NCI-H187 (cell line): ENCODE measurements at places on chromosomes 16 and 17.

GRCh38 chr17:32803544-32803943, 73.4 kb downstream of the MYO1D start:
- no peak for DNase-seq

DNA sequence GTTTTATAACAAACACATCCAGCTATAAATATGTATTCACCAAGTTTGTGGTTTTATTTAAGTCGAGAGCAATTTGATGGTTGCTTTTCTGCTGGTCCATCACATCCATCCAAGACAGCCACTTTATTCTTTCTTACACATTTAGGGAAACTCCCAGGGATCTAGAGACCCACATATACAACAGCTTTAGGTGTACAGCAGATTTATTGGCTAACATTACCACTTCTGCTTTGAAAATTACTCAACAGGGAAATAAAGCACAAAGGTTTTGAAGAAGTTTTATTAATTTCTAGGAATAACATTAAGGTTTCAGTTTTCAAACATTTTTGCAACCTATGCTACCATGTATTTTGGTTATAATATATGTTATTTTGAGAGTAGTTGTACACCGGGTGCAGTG, 6.9 kb downstream of the ERCC4 start:
- DNase-seq = no peak

DNA sequence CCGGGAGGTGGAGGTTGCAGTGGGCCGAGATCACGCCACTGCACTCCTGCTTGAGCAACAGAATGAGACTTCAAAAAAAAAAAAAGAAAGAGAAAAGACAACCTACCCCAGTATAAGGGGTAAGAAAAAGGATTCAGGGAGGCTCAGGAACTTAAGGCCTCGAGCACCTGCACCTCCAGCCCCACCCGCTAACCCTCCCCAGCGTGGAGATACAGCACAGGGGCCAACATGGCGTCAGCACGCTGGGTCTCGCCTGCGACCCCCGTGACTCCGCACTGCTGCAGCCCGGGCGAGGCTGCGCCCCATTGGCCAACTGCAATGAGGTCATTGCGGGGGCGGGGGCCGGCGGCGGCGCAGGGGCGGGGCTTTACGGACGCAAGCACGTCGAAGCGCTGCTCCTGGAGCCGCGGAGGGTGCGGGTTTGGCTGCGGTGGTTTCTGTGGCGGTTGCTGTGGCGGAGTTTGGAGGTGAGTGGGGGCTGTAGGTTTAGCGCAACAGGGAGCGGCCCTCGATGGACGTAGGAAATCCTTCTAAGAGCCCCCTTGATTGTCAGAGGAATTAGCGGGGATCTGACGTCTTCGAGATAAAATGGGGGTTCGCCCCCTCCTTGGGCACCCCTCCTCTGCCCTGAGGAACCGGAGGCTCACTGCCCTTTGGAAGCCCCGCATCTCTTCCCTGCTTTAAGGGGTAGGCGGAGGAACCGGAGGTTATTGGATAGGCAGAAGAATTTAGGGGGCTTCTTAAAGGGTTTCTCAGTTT, at the start of gene ATP6V0A1:
ATP6V0A1 (plus strand) TSS at position 382 of the 759 bp plus-strand sequence. CDS start 2,017 bp downstream, outside the sequence.
- DNase-seq = peak; percentile 79

- DNase-seq = no peak
Measured at GRCh38 chr17:82283208-82283749, 9.8 kb upstream of the CSNK1D start.

DNA sequence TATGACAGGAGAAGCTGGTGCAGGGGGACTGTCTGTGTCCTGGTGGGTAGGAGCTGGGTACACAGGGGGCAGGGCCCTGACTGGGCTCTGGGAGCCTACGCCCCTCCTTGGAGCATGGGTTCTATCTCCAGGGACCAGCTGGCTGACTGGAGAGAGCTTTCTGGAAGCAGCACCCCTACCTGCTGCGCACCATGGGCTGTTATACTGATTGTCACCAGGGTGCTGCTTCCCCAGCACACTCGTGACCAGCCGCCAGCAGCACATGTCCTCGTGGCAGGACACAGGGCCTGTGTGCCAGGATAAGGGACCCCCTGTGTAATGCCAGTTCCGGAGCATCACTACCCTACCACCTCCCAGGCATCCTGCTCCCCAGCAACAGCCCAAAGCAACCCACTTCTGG, 106.0 kb downstream of the AMFR start:
- DNase-seq = no peak

GRCh38 chr16:67943619-67944504, at the start of gene LCAT:
Gene LCAT (minus strand): TSS chr16:67944120. CDS start chr16:67944101, 19 bp downstream.
- DNase-seq = no peak

DNA sequence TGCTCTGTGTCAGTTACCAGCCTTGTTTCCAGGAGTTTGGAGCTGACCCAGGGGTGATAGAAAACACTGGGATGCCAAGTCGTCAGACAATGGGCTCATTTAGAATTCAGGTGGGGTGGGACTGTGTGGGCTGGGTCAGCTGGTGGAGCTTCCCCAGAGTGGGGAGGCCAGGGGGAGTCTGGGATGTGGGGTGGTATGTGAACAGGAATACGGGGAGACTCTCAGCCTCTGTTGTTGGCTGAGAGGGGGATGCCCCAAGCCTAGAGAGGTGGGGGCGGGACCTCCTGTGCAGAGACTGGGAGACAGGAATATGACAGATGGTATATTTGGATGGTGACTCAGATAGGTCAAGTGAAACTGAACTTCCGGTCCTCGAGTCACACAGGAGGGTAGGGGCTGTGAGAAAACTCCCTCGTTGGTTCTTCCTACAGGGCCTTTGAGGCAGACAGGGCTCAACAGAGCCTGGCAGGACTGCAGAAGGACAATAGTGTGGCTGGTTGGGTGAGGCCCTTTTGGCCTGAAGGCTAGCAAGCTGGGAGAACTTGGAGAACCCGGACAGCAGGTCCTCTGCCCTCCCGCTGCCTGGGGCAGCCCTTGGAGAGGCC, 23.7 kb downstream of the CDH1 start:
- DNase-seq = no peak

DNA sequence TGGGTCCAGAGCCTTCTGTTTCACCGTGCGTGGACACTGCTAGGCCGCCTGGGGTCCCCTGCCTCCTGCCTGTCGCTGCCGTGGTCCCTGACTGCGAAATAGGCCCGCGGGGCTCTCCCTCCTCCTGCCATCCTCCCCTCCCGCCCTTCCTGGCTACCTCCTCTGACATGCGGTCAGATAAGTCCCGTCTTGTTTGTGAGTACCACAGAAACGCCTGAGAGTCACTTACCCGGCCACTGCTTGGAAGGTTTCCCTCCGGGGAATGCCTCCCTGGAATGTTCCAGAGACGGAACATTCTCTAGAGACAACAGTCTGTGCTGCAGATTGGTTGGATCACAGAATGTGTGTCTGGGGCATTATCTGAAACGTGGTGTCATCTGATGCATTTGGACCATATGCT, 22.7 kb downstream of the CIBAR2 start:
- no peak for DNase-seq

GRCh38 chr17:60371818-60372510, 20.0 kb downstream of the USP32 start:
- DNase-seq = no peak

GRCh38 chr17:4045487-4045886, 81.2 kb upstream of the ATP2A3 start:
- DNase-seq = no peak

GRCh38 chr16:66403531-66404145, 23.5 kb upstream of the BEAN1 start:
- DNase-seq = no peak

DNA sequence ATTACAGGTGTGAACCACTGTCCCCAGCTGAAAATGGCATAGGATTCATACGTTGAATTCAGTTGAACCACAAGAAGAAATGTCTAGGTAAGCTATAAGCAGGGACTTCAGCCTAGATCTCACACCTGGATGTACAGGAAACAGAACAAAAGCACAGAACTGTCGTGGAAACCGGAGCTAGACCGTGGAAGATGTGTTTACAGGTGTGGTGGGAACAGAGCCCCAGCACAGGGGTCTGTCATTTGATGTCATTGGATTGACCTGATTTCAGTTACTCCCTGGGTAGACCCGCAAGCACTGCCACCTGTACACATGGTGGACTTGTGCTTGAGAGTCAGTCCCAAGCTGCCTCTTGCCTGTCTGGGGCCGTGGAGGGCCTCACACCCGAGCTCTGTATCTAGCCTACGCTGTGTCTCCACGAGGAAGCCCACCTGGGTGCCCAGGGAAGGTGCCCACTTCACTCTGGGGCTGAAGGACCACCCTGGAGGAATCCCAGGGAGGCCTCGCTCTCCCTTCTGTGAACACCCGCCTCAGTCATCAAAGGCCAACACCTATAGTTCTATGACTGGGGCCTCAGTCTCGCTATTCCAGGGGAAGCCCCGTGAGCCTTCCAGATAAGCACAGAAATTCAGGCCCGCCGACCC, 32.2 kb upstream of the MLKL start:
- no peak for DNase-seq

DNA sequence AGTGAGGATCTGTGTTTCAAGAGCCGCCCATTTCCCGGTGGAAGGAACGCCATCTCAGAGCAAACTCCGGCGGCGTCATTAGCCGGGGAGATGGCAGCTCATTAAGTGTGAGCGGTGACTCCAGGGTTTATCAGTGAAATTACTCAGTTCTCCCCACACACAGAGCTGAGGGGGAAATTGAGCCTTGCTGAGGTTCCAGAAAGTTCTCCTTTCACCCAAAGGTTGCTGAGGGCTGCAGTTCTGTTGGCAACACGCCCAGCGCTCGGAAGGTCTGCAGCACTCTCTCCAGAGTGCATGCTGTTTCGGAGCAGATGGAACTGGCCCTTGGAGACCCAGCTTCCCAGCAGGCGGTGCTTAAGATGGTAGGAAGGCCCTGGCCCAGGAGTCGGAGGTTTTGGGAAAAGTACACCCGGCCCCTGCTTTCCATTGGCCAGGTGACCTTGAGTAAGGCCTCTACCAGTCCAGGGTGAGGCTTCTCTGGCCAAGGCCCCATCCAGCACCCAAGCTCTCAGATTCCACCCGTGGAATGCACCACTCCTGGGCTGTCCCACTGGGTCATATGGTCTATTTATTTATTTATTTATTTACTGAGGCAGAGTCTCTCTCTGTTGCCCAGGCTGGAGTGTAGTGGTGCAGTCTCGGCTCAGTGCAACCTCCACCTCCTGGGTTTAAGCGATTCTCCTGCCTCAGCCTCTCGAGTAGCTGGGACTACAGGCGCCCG, 167.7 kb upstream of the CIBAR2 start:
- DNase-seq = no peak

GRCh38 chr17:32536736-32537643, 50.2 kb downstream of the CDK5R1 start:
- DNase-seq = no peak

DNA sequence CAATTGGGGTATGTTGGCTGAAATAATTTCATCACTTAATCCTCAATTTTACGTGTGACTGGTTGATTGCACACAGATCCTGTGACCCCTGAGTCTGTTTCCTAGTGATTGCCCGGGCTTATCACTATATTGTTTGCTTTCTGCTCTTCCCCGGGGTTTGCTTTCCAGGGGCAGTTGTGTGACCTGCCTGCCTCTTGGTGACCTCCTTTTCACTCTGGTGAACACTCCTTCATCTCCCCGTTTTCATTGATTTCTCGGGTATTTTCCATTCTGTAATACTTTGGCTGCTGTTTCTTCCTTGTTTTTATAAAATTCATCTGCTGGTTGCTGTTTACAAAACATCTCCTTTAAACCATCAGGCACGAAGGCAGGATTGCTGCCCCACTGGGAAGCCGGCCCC, 36.0 kb downstream of the NTN1 start:
- DNase-seq = no peak

DNA sequence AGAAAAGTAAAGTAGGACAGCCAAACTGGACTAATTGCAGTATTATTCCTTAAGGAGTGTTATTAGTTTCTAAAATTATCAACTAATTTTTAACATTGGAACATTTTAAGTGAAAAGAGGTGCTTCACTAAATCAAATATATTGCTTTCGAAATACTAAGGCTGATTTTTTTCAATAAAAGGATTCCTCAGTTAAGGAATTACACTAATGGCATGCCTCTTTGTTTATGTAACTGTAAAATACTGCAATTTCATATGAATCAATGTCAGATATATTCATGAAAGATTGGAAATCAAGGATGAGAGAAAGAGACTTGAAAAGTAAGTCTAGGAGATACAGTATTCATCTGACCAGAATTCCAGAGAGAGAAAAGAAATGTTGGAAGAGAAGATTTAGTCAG, 129.8 kb downstream of the TANC2 start:
- no peak for DNase-seq

GRCh38 chr17:39852239-39852638, 11.9 kb downstream of the IKZF3 start:
- no peak for DNase-seq

DNA sequence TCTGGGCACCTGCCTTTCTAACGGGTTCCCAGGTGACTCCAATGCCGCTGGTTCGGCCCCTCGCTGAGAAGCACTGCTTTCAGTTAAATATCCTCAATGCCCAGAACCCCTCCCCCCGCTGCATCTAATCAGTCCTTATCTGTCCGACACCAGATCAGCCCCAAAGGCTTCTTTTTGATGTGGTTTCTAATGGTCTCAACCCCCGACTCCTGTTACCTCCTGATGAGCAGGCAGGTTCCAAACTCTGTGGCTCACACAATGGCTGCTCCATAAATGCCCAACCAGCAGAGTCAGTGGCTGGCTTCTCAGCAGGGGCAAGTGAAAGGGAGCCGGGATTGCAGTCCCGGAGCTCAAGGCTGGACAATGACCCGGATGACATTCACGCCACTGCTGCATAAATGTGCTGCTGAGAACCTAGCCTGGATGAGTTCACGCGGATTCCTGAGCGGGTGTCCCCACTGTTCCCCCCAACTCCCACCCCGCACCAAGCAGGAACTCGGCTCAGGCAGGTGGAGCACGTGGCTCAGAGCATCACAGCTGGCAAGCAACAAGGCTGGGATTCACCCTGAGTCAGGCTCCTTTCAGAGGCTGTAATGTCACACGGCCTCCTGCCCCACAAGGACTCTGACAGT, 1.0 kb upstream of the SLC38A8 start:
- no peak for DNase-seq

- DNase-seq = no peak
Measured at GRCh38 chr17:45118691-45119090, 13.6 kb downstream of the PLCD3 start.

GRCh38 chr16:89004209-89004831, 27.3 kb upstream of the CBFA2T3 start:
- DNase-seq = no peak

GRCh38 chr16:50535506-50536257, 12.5 kb upstream of the NKD1 start:
- DNase-seq = no peak

- DNase-seq = no peak
Measured at GRCh38 chr17:80877729-80878303, 113.8 kb upstream of the CHMP6 start.

GRCh38 chr16:81678326-81679095, 100.6 kb upstream of the PLCG2 start:
- no peak for DNase-seq

- no peak for DNase-seq
Measured at GRCh38 chr16:59039066-59039720, 305.1 kb upstream of the GOT2 start.
